ENCODE measurements at places on chromosomes 12 and 14.

- peak; percentile 71 for DNase-seq
Observed at GRCh38 chr12:120583478-120584030, 2.4 kb upstream of the POP5 start.

- DNase-seq: no peak
Observed at GRCh38 chr12:15644700-15645099, 144.5 kb downstream of the EPS8 start.

- DNase-seq: no peak
Observed at GRCh38 chr12:108438667-108439066, 76.4 kb upstream of the FICD start.

- no peak for DNase-seq
Observed at GRCh38 chr14:68807148-68807600, 14.3 kb upstream of the ZFP36L1 start.

GRCh38 chr14:76498976-76499375 lies 123.0 kb downstream of the ESRRB start:
- DNase-seq: no peak

DNA sequence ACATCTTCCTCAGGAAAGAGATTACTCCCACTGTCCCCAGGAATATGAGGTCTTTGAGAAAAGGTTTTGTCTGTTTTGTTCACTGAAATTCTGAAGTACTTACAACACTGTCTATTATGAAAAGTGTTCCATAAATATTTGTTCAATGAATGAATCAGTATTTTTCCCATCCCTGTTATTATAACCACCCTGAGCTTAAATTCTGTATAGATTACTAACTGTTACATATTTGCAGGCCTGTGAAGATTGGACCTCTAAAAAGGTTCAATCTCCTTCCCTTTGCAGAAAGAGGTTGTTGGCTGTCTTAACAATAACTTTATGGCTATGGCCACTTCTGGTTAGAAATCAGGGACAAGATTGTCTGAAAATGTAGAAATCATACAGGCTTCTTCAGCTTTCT lies 174.5 kb upstream of the NPAS3 start:
- no peak for DNase-seq

- DNase-seq: no peak
Observed at GRCh38 chr12:69851976-69852375, 26.9 kb downstream of the MYRFL start.

DNA sequence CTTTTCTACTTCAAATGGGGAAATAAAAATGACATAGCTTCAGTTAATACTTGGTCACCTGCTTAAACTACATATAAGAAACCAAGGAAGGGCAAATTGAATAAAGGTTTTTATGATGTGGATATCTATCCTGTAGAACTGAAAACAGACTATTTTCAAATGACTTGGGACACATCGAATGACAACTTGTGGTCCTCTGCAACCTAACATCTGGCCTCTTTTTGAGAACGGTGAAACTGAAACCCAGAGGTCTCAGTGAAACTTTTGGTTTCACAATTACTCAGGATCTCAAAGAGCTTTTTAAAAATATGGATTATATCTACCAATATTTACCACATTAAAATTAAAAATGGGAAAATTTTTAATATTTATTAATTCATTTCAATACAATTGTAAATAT lies 65.2 kb downstream of the PPP2R5E start:
- DNase-seq: no peak

GRCh38 chr14:79483477-79484388 lies 727.6 kb downstream of the DIO2 start:
- DNase-seq: no peak

- no peak for DNase-seq
Observed at GRCh38 chr14:87748558-87748957, 244.4 kb downstream of the GALC start.

- DNase-seq: peak; percentile 88
Observed at GRCh38 chr12:118376089-118377020, at the start of gene SUDS3. TSS of gene SUDS3 (plus strand) at chr12:118376555. CDS start at chr12:118376692, 137 bp downstream.

DNA sequence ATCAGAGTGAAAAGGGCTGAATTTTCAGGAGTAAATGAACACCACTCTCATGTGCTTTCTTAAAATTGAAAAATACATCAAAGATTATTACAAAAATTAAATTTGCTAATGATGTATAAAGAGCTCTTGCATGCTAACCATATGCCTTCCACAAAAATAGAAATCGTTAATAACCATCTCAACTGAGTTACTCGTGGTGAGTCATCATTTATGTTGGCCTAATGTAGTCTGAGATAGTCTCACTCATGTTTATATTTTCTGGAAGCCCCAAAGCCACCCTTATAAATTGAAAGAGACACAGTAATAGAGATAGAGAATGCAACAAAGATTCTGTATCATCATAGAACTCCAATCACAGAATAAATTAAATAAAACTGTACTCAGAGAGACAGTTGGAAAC lies 131.2 kb downstream of the KCNH5 start:
- DNase-seq: no peak

DNA sequence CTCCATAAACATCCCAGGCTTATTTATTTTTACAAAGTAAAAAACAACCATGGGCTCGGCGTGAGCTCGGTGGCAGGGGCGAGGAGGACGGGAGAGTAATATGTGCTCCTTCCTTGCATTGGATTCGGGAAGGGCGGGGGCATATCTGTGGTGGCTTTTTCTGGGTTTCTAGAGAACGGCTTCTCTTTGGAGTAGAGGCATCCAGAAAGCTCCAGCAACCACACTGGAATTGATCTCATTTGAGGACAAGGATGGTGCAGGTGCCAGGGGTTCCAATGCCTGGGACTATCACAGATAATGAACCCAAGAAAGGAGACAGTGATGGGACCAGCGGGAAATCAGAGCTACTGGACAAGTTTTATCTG lies 18.9 kb downstream of the ADGRD1 start:
- DNase-seq: no peak

- no peak for DNase-seq
Observed at GRCh38 chr14:61698206-61698980, 3.1 kb downstream of the HIF1A start.

GRCh38 chr14:69153152-69153872 lies 393 bp upstream of the DCAF5 start:
- no peak for DNase-seq

DNA sequence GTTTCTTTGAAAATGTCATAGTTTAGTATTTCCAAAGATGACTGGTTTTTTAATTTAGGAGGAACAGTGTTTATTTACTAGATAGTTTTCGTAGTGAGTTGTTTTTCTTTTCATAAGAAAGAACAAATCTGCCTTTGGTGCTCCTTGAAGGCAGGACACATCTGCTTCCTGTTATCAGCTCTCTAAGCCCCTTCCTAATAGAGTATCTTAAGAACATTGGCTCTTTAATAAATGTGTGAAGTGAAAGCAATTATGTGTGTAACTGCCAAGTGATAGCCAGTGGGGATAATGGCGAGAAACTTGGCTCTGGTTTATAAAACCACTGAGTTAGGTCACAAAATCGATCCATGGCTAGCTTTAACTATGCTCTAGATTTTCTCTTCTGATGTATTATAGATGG lies 23.5 kb upstream of the PPFIBP1 start:
- DNase-seq: no peak

- DNase-seq: no peak
Observed at GRCh38 chr12:64461634-64462414, 9.9 kb downstream of the TBK1 start.

DNA sequence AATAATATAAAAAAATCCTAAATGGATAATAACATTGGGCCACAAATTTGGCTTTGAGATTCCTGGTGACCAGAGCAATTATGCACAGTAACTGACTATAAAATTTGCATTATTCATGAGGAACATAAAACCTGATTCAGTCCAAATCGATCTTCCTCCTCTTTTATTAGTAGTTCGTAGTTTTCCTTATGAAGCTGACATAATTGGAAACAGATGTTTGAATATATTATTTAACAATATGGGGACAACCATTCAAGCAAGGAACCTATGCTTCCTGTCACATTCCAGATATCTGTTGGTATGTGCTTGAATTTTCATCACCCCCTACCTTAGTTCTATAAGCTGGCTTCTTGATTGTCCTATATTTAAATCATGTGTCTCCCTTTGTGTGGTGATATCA lies 34.9 kb downstream of the CCDC175 start:
- DNase-seq: no peak

DNA sequence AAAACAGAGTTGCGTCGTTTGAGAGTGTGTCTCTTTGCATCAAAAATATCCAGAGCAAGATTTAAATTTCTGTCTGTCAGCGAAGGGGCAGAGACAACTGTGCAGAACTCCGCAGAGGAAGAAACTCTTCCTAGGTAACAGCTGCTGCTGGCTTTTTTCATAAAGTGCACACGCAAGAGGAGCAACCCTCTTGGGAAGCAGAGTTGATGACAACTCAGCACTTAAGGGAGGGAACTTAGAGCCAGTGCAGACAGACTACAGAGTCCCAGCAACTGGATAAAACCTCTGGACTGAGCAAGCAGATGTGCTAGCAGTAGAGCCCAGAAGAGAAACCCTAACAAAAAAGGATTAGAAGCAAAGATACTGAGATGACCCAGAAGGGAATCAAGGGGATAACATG lies 337.1 kb downstream of the PCNX1 start:
- DNase-seq: no peak

DNA sequence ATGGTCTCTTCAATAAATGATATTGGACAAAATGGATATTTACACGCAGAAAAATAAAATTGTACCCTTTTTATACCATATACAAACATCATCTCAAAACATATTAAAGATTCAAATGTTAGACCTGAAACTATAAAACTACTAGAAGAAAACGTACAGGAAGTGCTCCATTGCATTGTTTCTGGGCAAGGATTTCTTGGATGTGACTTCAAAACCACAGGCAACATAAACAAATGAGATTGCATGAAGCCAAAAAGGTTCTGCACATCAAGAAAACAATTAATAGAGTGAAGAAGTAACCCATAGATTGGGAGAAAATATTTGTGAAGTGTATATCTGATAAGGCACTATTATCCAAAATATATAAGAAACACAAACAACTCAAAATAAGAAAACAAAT lies 812.4 kb downstream of the NRXN3 start:
- no peak for DNase-seq

DNA sequence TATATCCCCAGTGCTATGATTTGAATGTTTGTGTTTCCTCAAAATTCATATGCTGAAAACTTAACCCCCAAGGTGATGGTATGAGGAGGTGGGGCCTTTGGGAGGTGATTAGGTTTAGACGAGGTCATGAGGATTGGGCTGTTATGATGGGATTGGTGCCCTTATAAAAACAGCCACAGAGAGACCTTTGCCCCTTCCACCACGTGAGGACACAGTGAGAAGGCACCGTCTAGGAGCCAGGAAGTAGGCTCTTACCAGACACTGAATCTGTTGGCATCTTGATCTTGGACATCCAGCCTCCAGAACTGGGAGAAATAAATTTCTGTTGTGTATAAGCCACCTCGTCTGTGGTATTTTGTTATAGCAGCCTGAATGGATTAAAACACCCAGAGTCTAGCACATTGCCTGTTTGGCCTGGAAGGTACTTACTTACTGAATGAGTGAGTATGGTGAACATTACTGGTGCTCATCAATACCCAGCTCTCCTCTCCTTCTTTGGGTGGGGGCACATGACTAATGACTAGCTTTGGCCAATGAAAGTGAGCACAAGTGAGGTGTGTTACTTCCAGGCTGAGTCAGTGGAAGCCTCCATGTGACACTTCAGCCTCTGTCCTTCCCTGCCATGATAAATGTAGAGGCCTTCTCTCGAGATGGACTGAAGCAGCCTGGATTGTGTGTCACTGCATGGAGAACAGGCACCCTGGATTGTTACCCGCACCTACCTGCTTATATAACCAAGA lies 72.4 kb upstream of the CHST11 start:
- no peak for DNase-seq

- no peak for DNase-seq
Observed at GRCh38 chr12:93252221-93252620, 125.5 kb upstream of the NUDT4 start.

DNA sequence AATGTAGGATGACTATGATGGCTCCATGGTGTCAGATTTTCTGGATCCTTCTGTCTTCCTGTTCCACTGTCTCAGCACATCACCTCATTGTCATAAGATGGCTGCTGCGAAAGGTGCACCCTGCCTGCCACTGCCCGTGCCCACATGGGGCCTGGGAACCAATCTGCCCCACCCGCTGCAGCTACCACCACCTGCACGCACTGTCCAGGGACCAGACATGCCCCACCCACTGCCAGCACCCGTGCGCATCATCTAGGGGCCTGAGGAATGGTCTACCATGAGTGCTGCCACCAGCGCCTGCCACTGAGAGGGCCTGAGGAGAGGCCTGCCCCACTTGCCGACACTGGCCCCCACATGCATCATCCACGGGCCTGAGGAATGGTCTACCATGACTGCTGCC lies 23.8 kb downstream of the CYP46A1 start:
- DNase-seq: no peak

DNA sequence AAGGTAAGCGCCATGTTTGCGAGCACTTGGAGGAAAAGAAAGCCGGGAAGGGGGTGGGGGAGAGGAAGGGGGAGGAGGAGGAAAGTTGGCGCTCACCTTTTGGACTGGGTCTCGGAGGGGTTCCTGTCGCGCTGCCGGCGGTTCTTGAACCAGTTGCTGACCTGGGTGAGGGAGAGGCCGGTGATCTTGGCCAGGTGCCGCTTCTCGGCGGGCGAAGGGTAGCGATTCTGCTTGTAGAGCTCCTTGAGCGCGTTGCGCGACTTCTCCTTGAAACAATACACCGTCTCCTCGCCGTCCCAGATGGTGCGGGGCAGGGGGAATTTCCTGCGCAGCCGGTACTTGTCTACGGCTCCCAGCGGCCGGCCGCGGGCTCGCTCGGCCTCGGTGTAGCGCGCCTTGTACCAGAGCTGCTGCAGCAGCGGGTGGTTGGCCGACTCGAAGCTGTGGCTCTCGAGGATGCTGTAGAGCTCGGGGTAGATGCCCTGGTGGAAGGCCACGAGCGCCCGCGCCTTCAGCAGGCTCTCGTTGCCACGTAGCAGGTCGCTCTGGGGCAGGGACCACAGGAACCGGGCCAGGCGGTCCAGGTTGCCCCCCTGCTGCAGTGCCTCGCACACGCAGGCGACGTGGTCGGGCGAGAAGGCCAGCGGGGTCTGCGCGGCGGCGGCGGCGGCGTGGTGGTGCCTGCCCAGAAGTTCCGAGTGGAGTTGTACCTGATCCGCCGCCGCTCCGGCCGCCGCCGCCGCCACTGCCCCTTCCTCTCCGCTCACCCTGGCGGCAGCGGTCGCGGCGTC lies 840 bp downstream of the SIX4 start:
- DNase-seq: no peak

GRCh38 chr12:47411966-47412365 lies 293.9 kb downstream of the RPAP3 start:
- no peak for DNase-seq

- no peak for DNase-seq
Observed at GRCh38 chr12:94109160-94109559, 39.2 kb upstream of the PLXNC1 start.

DNA sequence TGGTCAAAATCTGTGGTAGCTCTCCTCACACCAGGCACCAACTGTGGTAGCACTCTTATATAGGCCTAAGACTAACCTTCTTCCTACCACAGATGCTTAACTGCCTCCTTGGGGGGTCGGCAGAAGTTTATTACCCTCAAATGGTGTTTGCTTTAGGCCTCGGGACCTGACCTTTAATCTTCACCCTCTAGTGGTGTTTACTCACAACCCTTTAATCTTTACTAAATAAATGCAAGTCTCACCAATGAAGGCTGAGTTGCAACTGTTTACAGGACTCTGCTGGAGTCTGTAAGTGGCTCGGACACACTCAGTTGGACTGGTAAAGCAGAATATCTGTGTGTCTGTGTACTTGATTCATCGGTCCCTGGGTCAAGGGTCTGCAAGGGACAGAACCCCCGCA lies 29.4 kb downstream of the CCER1 start:
- no peak for DNase-seq
